ENCODE measurements at places on chromosomes 12 and 14.

- DNase-seq: no peak
These were observed 25.9 kb downstream of the DUSP6 start for GRCh38 chr12:89326239-89327040.

DNA sequence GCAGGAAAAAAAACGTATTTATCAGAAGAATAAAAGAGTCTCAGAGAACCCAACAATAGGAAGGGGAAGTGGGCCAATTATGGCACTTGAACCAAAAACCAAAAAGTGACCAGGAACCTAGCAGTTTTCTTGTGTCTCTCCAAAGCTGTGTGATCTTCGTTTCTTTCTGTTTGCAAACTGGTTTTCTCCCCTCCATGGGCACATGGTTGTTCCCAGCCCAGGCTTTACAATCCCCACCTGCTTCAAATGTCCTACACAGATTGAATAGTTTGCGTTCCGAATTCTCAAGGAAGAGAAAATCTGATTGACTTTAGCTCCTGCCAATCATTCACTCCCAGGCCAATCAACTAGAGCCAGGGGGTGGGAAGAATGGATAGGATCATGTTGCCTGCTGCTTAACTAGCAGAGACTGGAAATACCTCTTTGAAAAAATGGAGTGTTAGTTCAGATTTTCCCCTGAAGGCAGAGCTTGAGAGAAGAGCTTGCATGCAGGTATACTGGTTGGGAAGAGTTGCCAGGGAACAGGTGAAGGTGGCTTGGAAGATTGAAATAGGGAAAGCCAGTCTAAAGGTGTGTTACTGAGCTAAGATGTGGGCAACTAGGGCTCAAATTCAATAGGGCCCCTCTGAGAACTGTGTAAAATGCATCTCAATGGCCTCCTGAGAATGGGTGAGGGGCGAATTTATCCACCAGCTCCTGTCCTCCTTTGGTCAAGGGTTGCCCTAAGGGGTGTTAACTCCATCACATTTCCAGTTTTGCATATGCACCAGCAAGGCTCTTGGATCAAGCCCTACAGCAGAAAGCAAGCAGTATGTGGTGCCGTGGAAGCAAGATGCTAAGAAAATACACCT, 106.4 kb upstream of the SRRM4 start:
- no peak for DNase-seq

- no peak for DNase-seq
These were observed 84.2 kb upstream of the LRIG3 start for GRCh38 chr12:59004456-59004855.

DNA sequence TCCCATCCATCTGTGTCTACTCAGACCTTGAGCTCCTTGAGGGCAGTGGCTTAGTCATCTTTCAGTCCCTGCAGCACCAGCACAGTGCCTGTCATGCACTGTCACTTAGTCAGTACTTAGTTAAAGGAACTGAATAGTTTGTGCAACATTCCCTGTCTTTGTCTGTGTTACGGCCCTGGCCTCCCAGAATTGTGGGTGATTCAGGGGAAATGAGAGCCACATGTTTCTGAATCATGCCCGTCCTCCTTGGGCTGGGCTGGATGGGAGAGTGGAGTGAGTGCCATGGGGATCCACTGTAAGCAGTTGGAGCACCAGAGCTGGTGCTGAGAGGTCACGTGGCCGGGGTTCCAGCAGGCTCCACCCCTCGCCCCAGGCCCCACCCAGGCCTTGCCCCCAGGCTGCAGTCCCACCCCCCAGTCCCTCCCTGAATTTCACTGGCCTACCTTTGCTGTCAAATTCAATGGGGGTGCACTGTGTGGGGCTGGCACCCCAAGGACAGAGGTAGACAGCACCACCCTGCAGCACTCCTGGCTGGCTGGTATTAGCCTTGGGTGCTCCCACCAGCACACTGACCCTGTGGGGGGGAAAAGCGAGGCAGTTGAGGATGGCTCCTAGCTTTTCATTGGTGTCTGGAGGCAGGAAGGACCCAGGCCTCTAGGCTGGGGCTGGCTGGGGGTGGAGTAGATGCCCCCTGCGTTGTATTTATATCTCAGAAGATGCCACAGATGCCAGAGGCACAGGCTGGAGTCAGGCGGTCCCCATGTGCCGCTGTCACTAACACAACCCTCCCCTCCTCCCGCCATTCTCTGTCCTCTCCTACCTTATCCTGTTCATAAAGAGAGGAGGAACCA, 7.5 kb downstream of the ITGA5 start:
- peak; percentile 73 for DNase-seq

DNA sequence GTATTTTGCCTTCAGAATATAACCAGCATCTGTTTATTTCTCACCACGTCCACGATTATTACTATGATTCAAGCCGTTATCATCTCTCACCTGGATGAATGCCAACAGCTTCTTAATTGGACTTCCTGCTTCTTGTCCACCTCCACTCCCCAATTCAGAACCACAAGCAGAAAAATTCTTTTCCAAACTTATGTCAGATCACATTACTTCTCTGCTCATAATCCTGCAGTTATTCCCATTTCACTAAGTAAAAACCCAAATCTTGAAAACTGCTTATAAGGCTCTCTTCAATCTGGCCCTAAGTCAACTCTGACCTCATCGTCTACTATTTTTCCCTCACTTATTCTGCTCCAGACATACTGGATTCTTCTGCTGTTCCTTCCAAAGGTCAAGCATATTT, 2.0 kb downstream of the CRY1 start:
- no peak for DNase-seq

GRCh38 chr14:51547260-51547659, 104.5 kb upstream of the FRMD6 start:
- no peak for DNase-seq

DNA sequence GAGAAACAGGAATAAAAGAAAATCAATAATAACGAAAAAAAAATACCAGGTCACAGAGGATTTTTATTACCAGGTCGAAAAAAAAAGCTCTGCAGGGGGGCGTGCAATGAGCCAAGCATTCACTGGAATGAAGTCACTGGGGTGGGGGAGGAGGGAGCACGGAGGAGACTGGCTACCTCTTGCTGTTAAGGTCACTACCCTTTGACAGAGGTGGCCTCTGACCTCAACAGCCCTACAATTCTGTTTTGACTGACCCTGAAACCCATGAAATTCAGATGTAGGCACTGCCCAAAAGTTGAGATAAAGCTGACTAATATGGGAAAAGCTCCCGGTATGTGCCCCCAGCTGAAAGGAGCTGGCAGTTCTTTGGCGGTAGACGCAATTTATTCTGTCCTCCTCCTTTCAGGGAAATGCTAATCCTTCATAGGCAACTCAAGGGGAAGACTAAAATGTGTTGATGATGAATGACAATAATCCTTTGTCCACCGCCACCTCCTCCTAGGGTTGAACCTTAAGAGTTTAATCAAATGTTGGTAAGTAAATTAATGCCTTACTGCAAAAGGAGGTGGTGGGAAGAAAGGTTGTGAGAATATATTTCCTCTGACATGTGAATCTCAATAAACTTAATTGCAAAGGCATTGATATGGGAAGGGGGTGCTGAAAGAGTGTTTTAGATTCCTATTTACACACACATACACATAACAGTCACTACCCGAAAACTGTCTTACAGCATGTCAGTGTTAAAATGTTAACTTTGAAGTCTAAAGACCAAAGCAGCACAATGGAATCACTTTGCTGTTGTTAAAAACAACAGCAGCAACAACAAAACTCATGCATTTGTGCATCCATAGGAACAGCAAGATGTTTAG, 6.3 kb upstream of the RIC8B start:
- DNase-seq: no peak

- no peak for DNase-seq
These were observed 1.7 kb upstream of the SMOC1 start for GRCh38 chr14:69877492-69877891.

DNA sequence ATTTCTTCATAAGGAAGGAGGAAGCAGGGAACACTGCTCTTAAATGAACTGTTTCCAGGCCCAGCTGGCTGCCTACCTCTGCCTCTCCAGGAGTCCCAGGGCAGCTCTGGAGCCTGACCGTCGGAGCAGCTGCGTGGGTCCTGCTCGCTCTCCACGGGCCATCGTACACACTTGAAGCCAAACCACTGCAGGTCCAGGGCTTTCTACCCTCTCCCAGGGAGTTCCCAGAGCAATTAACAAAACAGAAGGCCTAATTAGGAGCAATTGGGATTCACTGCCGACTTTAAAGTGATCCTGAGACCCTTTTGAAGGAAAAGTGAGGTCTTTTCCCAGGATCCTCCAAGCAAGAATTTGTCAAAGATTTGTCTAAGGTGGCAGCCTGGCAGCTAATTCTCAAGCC, 76.9 kb downstream of the OTX2 start:
- no peak for DNase-seq

DNA sequence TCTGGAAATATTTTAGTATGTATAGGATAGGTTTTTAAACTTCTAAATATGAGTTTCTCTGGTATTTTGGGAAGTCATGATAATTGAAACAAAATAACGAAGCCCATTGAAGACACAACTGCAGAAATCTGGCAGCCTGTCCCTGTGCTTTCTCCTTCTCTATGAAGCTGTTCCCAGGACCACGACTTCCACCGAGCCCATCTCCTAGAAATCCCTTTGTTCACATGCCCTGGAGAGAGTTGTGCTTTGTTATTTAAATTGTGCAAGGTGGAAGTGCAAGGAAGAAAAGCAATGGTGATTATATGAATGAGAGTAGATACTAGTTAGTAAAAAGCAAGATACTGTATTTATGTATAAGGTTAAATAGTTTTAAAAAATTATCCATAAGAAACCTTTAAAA, 32.2 kb downstream of the STK38L start:
- DNase-seq: no peak

DNA sequence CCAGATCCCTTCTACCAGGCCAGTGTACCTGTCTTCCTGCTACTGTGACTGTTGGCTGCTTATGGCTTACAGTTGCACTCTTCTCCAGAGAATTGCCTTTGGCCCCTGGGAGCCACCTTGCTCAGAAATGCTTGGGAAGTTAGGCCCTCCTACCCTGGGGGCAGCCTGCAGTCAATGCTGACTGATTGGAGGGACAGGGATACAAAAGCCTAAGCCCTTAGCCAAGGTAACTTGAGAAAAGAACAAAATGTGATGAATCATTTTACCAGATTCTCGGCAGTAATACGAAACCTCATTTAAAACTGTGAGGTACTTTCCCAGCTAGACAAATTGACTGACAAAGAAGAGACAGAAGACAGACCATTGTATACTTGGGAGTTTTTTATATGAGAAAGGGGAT, 47.3 kb downstream of the PTCSC3 start:
- no peak for DNase-seq

- DNase-seq: no peak
These were observed 104.6 kb downstream of the GALC start for GRCh38 chr14:87888136-87888999.

- DNase-seq: no peak
These were observed 1.0 kb downstream of the SOCS4 start for GRCh38 chr14:55028066-55028465.

DNA sequence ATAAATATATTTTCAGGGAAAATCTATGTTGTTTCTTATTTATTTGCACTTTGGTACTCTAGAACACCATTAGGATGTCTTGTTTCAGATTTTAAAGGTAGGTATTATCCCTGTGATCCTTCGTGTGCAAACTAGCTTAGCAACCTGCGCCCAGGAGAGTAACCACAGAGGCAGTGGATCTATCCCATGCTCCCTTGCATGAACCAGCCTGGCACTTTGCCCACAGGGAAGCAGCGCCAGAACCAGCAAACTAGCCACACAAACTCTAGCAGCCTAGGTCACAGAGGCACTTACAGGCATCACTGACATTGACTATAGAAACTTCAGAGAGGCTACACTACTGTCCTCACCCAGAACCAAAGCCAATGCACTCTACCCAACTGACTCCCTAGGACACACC, 76.1 kb downstream of the TSHR start:
- DNase-seq: no peak

GRCh38 chr12:68479261-68479895, 131.3 kb upstream of the RAP1B start:
- no peak for DNase-seq

DNA sequence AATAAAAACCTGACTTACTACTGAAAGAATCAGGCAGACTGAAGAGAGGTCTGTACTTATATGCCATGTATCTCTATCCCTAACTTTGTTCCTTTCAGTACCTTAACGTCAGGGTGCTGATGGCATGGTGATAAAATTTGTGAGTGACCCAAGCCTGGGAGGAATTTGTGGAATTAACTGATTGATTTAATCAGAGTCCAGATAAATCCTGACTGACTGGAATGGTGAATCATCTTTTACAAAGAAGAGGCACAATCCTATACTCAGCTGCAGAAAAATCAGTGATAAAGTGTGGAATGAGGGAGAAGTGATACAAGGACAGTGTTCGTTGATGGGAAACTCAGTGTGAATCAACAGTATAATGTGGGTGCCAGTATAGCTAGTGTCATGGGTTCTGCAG, 3.7 kb downstream of the TDG start:
- no peak for DNase-seq

GRCh38 chr14:23403908-23404307, 4.2 kb downstream of the MYH6 start:
- no peak for DNase-seq

GRCh38 chr14:49527221-49527620, 59.0 kb downstream of the RPS29 start:
- no peak for DNase-seq

DNA sequence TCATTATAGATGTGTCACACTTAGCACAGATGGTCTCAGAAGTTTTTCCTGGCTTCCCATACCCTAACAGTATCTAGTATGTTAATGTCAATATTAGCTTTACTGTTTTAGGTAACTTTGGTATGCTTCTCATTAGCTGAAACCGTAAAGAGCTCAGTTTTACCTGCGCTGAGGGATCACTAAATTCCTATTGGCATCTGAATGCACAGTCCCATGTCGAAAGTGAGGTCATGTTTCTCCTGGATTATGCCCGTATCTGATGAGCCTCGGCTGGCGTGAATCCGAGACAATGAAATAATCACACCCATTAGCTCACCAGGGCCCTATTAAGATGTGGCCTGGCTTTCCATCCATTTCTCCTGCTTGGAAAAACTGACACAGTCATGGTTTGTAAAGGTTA, 418.2 kb downstream of the ZFP36L1 start:
- DNase-seq: no peak

- DNase-seq: no peak
These were observed 192.7 kb downstream of the DPF3 start for GRCh38 chr14:72701237-72701565.

GRCh38 chr12:127191129-127191528, 1075.8 kb upstream of the TMEM132C start:
- DNase-seq: no peak

DNA sequence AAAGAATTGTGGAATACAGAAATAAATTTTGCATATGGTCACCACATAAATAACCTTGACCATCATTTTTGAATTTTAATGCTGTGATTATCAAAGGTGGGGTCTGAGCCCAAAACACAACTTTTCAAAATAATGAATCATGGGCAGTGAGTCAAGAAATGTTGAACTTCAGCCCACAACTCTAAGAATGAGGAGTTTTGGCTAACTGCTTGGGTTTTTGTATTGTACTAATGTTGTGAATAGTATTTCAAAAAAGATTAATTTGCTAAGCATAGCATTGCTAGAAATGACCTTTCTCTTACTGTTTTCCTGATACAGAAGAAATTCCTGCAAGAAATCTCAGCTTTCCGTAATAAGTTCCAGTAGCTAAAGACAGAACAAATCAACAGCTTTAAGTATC, 24.4 kb upstream of the YARS2 start:
- DNase-seq: no peak

GRCh38 chr14:58215191-58215914, 15.4 kb downstream of the ACTR10 start:
- DNase-seq: no peak

GRCh38 chr14:95495538-95496025, 20.9 kb downstream of the SYNE3 start:
- DNase-seq: peak; percentile 39

- DNase-seq: no peak
These were observed 212.6 kb downstream of the RAD51B start for GRCh38 chr14:68032154-68032553.
